Natural killer cell (primary cell): ENCODE measurements at places on chromosomes 6 and 20. TPM values are rescaled to one million over a fixed set of nuclear protein-coding genes. Genes with fewer than 3 reads are reported as not detected.

Gene ZGPAT
- 46.1 TPM for total RNA-seq

Gene SPO11
- total RNA-seq, result not detected

Gene PHF1
- total RNA-seq, result 262 TPM

Gene CRISP2
- not detected for total RNA-seq

Gene TNXB
- total RNA-seq, result 15.2 TPM

Gene RAMACL
- total RNA-seq, result 0.68 TPM

Gene MACROD2
- 0.88 TPM for total RNA-seq

Gene ANGPT4
- total RNA-seq, result not detected

Gene EPPIN
- not detected for total RNA-seq

Gene GPX5
- not detected for total RNA-seq
